ENCODE measurements at places on chromosomes 13 and 19.

DNA sequence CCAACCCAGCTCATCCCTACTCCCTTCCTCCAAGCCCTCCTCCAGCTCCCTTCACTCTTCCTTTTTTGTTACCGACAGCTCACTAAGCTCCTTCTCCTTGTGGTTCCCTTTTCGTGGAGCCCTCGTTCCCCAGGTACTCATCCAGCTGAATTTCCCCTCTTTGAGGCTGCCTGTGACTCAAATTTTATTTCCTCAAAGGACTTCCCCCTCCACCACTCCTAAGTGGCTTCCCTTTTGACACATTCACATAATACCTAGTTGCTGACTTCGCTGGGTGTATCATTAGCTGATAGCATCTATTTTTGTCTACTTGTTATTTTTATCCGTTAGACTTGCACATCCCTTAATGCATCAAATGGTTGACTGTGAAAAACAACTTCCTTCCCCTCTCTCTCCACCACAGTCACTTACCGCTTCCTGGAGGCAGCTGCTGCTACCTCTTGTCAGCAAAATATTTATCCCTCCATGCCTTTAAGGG is 14.5 kb downstream of the FFAR2 start:
- no peak for DNase-seq

GRCh38 chr19:2978772-2979171 is 1.4 kb downstream of the TLE6 start:
- DNase-seq = no peak

- no peak for DNase-seq
These were observed 22.9 kb downstream of the TEX29 start for GRCh38 chr13:111343186-111343805.

GRCh38 chr19:54096617-54097106 is 3.9 kb downstream of the OSCAR start:
- no peak for DNase-seq

DNA sequence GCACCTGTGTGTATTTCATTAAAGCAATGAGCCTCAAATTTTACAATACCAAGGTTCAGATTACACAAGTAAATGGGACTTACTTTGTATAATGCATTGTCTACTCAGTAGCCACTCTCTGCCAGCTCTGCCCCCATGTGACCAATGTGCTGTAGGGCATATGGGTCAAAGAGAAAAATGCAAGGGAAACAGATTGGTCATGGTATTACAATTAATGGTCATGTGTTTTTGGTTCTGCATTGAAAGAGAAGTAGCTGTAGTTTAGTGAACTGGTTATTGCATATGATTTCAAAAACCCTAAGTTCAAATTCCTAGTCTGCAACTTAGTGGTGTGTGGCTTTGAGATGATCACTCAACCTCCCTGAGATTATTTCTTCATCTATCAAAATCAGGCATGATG is 545.4 kb downstream of the SUCLA2 start:
- DNase-seq = no peak

GRCh38 chr13:29501674-29502073 is 93.8 kb downstream of the SLC7A1 start:
- no peak for DNase-seq

GRCh38 chr19:17829855-17830566 is 8.7 kb upstream of the INSL3 start:
- DNase-seq = no peak

- no peak for DNase-seq
These were observed 8.1 kb downstream of the SULT2B1 start for GRCh38 chr19:48560095-48560530.

DNA sequence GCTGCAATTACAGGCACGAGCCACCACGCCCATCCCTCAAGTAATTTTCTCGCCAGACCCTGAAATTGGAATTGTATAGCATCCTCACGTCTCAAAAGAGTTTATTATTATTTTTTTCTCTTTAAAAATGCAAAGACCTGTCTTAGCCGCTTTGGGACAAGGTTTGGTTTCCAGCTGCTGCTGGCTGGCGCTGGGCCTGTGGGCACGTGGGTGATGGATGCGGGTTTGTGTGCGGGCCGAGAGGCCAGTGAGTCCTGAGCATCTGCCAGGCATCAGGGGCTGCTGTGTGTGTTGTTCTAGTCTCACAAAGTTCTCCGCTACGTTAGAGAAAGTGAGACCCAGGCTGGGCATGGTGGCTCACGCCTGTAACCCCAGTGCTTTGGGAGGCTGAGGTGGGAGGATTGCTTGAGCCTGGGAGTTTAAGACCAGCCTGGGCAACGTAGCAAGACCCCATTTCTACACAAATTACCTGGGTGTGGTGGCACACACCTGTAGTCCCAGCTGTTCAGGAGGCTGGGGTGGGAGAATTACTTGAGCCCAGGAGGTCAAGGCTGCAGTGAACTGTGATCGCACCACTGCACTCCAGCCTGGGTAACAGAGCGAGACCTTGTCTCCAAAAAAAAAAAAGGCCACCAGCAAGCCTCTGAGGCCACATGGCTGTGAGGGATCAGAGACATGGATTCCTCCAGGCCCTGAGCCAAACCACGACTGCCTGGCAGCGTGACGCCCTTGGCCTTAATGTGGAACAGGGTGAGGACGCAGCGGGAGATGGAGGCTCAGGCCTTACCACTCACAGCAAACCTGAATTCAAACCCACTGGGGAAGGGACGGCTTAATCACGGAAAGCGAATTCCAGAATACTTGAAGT is 4.7 kb upstream of the TMPRSS9 start:
- DNase-seq = no peak

DNA sequence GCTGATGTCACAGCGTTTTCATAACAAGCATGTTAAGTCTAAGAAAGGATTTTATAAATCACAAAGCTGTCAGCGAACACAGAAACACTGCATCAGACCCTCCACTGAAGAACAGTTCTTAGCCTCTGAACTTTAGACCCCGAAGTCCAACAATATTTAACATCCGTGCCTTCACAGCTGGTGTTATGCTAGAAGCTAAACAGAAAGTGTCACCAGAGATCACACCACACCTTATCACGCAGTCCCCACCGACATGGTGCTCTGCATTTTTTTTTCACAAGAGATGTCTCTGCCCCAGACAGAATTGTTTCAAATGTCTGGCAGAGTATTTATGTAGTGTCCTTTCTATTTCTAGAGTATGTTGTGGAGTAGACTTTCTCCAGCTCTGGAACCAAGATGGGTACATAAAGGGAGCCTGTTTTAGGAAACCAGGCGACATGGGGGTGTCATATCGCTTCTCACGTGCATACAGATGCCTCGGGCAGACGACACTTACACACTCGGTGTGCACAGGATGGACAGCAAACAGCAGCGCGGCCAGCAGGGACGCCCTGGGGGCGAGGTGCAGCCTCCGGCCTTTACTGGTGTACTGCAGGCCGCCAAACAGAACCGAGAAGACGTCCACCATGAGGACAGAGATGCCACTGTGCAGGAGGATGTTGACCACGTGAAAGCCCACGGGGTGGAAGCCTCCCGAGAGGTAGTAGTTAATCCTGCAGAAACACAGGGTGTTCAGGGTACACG is 12.0 kb downstream of the TMTC4 start:
- no peak for DNase-seq

- DNase-seq = no peak
These were observed 100.2 kb upstream of the MBNL2 start for GRCh38 chr13:97121894-97122293.

DNA sequence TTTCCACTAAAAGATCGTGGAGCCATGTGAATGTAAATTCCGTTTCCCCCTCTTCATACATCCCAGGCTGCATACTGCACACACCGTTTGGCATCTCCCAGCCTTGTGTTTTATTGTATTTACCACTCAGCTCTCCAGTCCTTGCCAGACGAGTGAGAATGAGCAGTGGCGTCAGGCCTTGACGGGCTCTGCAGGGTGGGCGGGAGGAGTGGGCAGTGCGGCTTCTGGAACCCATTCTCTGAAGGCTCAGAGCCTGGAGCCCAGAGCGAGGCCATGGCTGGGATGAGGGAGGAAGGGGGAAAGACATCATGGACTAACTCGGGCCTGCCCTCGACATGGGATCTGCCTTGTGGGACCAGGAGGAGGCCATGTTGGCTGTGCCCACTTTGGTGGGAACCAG is 25.1 kb downstream of the BICRA start:
- DNase-seq = no peak

- no peak for DNase-seq
These were observed 1.5 kb upstream of the CGB7 start for GRCh38 chr19:49059053-49059452.

DNA sequence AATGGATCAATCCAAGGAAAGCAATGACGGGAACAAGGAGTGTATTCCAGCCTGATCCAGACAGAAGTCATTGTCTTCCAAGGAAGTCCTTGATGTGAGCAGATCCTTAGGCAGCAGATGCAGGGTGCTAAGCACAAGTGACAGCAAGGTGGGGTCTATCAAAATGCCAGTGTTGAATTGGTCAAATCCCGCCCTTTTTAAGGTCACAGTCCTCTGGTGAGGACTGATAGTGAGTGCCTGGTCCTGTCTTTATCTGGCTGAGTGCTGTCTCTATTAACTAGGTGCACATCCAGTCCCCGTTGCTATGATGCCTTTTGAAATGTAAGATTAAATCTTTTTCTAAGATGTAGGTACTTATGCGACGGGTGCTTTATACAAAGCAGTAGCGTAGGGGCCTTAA is 1.3 kb upstream of the LAMP1 start:
- no peak for DNase-seq

DNA sequence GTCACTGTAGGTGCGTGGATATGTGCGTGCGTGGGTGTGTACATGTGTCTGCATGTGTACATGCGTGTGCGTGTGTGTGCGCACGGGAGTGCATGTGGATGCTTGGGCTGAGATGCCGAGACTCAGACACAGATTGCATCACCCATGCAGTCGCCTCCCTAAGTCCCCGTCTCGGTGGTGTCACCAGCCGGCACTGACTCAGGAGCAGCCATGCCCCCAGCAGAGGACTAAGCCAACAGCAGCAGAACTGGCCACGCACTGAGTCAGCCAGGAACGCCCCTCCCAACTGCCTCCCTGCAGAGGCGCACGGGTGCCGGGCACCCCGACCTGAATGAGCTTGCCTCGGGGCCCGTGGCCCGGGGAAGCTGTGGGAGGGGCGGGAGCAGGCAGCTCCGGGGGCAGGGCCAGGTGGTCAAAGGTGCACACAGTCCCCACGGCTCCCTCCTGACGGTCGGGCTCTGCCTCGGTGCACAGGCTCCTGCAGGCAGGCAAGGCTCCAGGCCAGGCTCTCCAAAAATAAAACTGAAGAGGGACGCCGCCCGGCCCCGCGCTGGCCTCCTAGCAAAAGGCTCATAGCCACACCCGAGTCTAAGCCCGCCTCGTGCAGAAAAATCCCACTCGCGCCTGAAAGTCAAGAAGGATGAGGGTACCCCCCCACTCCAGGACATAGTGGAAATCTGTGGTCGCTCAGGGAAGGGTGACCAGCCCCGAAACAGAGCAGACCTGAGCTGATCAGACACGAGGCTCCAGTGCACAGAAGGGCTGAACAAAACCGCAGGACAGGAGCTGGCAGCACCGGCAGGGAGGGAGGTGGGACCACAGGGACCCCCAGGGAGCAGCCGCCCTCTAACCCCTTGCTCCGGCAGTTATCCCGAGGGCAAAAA is 49.2 kb downstream of the GADD45B start:
- no peak for DNase-seq

DNA sequence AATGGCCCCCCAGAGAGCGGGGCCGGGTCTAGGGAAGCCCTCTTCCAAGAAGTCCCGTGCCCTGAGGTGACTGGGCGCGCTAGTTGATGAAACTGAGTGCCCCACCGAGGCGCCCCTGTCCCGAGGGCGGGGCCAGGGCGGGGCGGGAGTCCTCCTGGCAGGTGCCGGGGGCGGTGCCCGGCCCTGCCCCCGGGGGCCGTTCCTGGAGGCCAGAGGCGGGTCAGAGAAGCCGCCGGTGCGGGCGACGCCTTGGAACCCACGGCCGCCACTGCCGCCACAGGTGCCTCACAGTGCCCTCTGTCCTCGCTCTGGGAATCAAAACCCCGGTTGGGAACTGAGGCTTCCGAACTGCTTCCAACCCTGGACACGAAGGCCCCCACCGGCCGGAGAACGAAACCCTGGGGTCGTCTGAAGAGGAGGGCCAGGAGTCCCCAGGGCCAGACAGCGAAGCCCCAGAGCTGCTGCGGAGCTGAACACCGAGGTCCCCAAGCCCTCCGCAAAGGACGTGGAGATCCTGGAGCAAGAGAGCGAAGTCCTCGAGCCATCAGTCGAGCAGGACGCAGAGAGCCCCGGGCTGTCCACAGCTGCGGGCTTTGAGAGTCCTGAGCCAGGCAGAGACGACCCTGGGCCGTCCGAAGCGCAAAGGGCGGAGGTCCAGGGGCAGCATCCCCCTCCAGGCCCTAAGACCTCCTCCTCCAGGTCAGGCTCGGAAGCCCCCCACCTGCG is at the start of gene MISP3:
MISP3 (plus strand) TSS at position 252 of the 726 bp plus-strand sequence. CDS start 524 bp downstream, outside the sequence.
- no peak for DNase-seq

GRCh38 chr13:49625392-49626079 is 2.8 kb upstream of the ARL11 start:
- DNase-seq = no peak
